ENCODE measurements at places on chromosomes 13 and 19.

DNA sequence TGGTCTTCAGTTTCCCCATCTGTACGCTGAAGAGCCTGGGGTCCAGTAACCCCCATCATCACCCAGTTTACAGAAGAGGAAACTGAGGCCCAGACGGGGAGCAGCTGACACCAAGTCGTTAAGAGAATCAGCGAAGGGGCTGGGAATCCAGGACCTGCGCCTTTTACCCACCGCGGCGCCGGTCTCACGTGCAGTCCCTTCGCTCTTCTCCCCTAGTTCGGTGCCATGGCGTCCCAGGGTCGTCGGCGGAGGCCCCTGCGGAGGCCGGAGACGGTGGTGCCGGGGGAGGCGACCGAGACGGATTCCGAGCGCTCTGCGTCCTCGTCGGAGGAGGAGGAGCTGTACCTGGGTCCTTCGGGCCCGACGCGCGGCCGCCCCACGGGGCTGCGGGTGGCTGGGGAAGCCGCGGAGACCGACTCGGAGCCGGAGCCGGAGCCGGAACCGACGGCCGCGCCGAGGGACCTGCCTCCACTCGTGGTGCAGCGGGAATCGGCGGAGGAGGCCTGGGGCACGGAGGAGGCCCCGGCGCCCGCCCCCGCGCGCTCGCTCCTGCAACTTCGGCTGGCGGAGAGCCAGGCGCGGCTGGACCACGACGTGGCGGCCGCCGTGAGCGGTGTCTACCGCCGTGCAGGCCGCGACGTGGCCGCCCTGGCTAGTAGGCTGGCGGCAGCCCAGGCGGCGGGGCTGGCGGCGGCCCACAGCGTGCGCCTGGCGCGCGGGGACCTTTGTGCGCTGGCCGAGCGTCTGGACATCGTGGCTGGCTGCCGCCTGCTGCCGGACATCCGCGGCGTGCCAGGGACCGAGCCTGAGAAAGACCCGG, 698 bp downstream of the BLOC1S3 start:
- DNase-seq, result no peak

DNA sequence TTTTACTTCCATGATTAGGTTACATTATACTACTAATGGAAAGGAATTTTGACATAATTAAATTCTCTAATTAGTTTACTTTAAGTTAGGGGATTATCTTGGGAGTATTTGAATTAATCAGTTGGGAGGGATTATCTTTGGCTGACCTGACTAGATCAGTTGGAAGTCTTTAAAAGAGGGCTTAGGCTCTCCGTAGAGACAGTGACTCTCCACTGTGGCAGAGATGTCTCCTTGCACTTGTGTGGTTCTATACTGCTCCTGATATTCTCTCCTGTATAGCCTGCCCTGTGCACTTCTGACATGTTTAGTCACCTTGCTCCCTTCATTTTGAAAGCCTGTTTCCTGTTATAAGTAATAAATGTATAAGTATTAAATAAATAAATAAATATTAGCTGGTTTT, 1612.3 kb upstream of the PRR20A start:
- DNase-seq, result no peak

DNA sequence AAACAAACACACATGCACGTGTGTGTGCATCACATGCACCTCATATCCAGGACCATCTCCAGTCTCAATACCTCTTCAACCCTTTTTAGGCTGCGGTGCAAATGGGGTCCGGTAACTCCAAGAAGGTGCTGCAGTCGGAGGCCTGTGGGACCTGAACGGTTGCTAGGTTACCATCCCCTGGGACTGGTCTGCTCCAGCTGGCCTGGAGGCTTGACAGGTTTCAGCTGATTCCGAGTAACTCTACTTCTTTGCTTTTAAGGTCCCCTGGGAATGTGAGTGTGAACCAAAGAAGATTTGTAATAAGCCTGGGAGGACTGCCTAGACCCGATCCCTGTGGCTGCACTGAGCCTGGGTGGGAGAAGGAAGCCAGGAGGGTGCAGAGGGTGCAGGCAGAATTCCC, 117.5 kb downstream of the CCNA1 start:
- no peak for DNase-seq

- no peak for DNase-seq
Observed at GRCh38 chr13:65808061-65808460, 1422.1 kb downstream of the PCDH9 start.
